ENCODE measurements at places on chromosomes 3 and 15. TPM values are rescaled to one million over a fixed set of nuclear protein-coding genes. Genes with fewer than 3 reads are reported as not detected.

The FANCD2OS gene
- total RNA-seq: not detected

GRCh38 chr3:175456466-175456865, 597.3 kb downstream of the NAALADL2 start:
- no peak overlapping the region for H3K4me3 ChIP-seq
- no peaks in the 10 kb centered on the region for H3K4me1 ChIP-seq
- H3K27me3 ChIP-seq: no peaks in the 10 kb centered on the region

The UCN2 gene
- 2.8 TPM for total RNA-seq

DNA sequence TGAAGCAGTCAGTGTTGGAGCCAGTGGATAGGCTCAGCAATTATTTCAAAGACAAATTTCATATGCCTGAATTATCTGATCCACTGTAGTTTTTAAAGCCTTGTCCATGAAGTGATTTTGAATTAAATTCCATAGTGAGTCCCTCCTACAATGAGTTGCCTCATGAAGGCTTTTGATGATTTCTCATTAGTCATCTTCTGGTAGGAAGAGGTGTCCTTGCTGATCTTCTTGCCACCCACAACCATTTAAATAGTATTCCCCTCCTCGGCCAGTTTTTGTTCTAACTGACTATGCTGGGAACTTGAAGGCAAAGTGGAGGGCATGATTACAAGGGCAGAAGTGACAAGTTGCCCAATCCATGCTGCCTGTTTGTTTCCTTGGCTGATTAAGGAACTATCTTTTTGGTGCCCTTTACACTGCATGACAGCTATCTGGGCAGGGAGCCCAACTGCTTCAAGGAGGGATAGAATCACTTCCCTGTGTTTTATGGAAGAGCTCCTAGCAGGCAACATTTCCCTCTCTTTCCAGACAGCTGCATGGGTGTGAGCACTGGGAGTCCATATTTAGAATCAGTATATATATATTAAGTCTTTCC, 617.5 kb downstream of the ZPLD1 start:
- no peaks in the 10 kb centered on the region for H3K36me3 ChIP-seq
- DNase-seq: peak; percentile 26
- no peak overlapping the region for H3K27ac ChIP-seq

DNA sequence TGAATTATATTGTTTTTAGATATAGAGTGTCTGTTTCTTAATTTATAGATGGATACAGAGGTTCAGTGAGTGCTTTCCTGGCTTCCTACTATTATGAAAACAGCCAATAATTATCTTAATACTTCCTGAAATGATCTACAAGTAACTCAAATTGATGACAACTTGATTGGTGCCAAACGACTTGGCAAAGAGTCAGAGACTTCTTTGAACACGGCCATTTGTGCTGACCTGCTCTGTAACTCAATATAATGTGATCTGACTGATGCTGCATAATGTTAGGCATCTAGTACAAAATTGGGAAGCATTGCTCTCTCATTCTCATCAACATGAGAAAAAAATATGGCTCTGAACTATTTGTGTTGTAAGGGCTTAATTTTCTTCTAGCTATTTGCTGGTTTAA, 193.9 kb downstream of the DIPK2A start:
- DNase-seq: no peak
- H3K4me1 ChIP-seq: peaks cover 7% of the 10 kb centered on the region
- no peaks in the 10 kb centered on the region for H3K27me3 ChIP-seq
- no peak overlapping the region for H3K4me3 ChIP-seq
- H3K36me3 ChIP-seq: no peaks in the 10 kb centered on the region
- no peak overlapping the region for H3K27ac ChIP-seq

GRCh38 chr3:16543242-16543864, 29.9 kb upstream of the RFTN1 start:
- no peak overlapping the region for H3K27ac ChIP-seq
- no peaks in the 10 kb centered on the region for H3K36me3 ChIP-seq
- no peak for DNase-seq
- peaks cover 13% of the 10 kb centered on the region for H3K27me3 ChIP-seq

Measured in astrocyte (in vitro differentiated cells and primary cell).